ENCODE measurements at places on chromosomes 6 and 20.
A peak's percentile ranks its signal among the peaks of the same experiment; 100 is the strongest.

DNA sequence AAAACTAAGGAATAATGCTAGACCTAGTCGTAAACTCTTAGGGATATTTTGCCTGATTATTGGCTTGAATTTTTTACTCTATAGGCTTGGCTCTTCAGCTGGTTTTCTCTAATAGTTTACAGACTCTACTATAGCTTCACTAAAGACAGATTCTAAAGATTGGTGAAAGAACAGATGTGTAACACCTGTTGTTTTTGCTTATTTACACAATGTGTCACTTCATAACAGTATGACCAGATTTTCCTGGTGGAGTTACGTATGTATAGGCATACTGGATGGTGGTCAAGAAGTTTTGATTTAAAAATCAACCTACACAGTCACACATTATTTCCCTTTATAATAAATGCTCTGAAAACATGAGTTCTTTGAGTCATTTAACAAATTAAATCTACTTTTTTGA lies 4.8 kb downstream of the COL19A1 start:
- no peak for DNase-seq

- no peak for DNase-seq
Measured at GRCh38 chr20:51064137-51064536, 41.2 kb upstream of the KCNG1 start.

GRCh38 chr6:36593569-36594028 lies 563 bp upstream of the SRSF3 start:
- peak; percentile 65 for DNase-seq

DNA sequence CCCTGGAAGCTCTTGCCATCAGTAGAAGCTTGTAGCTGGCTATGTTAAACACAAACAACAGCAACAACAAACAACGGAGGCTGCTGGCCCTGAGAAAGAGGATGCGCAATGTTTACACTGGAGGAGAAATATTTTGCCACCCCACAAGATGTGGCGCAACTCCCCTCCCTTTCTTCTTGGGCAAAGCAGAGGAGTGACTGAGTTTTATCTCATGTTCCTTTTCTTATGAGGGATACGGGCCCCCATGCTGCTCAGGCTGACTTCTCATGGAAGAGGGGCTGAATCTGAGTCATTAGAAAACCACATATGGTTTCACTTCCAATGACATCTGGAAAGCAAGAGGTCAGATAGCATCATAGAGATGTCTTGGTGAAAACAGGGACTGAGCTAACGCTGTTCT lies 75.9 kb upstream of the HDDC2 start:
- no peak for DNase-seq

DNA sequence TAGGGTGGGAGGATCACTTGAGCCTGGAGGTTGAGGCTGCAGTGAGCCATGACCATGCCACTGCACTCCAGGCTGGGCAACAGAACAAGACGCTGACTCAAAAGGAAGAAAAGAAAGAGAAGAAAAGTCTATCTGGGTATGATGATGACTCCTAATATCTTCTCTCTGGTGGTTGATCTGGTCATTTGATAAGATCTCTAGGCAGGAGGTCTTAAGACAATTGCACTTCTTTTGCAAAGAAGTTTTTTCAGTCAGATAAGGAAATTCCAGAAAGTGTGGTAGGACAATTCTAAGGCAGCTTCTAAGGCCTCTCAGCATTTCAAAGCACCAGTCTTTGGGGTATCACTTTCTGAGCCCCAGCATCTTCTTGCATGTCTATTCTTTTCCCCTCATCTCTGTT lies 7.7 kb upstream of the AIF1 start:
- no peak for DNase-seq

DNA sequence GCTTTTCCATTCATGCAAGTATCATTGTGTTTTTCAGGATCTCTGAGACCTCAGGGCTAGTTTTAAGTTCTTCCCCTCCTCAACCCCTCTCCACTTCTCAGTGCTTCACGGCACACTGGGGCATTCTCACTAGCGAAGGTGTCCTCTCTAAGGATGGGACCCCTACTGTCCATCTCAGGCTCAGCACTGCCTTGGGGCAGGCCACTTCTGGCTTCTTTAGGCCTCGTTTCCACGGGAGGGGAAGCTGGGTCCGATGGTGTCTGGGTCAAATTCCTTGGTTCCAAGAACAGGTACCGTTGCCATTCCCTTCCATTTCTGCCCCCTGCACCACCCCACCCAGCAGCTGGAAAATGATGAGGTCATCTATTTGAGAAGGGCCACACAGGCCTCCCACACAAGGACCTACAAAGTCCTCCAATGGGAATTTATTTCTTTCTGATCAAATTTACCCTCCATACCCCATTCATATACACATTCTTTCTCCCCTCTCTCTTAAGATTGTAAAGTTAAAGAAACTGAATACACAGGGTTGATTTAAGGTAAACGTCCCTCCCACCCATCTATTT lies 17.2 kb downstream of the GNAS start:
- no peak for DNase-seq
